ENCODE measurements at places on chromosomes 4 and X. TPM values are rescaled to one million over a fixed set of nuclear protein-coding genes. Genes with fewer than 3 reads are reported as not detected.
A peak's percentile ranks its signal among the peaks of the same experiment; 100 is the strongest.

Gene ETDB
- not detected for total RNA-seq

Gene MID1
- total RNA-seq = 9.4 TPM

Gene UGT2B11
- total RNA-seq = not detected

Gene DGAT2L6
- not detected for total RNA-seq

Gene ERAS
- total RNA-seq = not detected

Gene NAT8L
- total RNA-seq = not detected

Gene PRDM8
- 8.5 TPM for total RNA-seq

Gene ALG13
- total RNA-seq = 27.8 TPM

Gene TMPRSS11F
- total RNA-seq = not detected

GRCh38 chr4:37970702-37971101, 10.5 kb downstream of the PTTG2 start:
- H3K4me1 ChIP-seq = no peaks in the 10 kb centered on the region
- H3K4me3 ChIP-seq = no peak overlapping the region
- no peaks in the 10 kb centered on the region for H3K27me3 ChIP-seq
- no peak overlapping the region for H3K27ac ChIP-seq
- peak; percentile 52 for DNase-seq

- H3K27ac ChIP-seq = no peak overlapping the region
- H3K4me3 ChIP-seq = no peak overlapping the region
- H3K4me1 ChIP-seq = no peaks in the 10 kb centered on the region
- no peak for DNase-seq
- no peaks in the 10 kb centered on the region for H3K36me3 ChIP-seq
- no peaks in the 10 kb centered on the region for H3K27me3 ChIP-seq
Observed at GRCh38 chr4:154911097-154911496, 130.0 kb downstream of the RBM46 start.

- no peaks in the 10 kb centered on the region for H3K27me3 ChIP-seq
- no peak overlapping the region for H3K4me3 ChIP-seq
- no peaks in the 10 kb centered on the region for H3K36me3 ChIP-seq
- peaks cover 43% of the 10 kb centered on the region for H3K4me1 ChIP-seq
- peak overlapping the region; percentile 99 for H3K27ac ChIP-seq
Observed at GRCh38 chr4:54165438-54165837, 63.7 kb upstream of the PDGFRA start.

- H3K36me3 ChIP-seq = no peaks in the 10 kb centered on the region
- H3K27me3 ChIP-seq = no peaks in the 10 kb centered on the region
- no peak overlapping the region for H3K27ac ChIP-seq
- no peak for DNase-seq
Observed at GRCh38 chrX:28847423-28847822, 260.2 kb downstream of the IL1RAPL1 start.

GRCh38 chr4:75698963-75699228, 25.5 kb upstream of the USO1 start:
- H3K4me1 ChIP-seq = no peaks in the 10 kb centered on the region
- DNase-seq = no peak
- no peak overlapping the region for H3K4me3 ChIP-seq
- H3K36me3 ChIP-seq = no peaks in the 10 kb centered on the region
- H3K27me3 ChIP-seq = no peaks in the 10 kb centered on the region
- no peak overlapping the region for H3K27ac ChIP-seq

- H3K4me1 ChIP-seq = peaks cover 38% of the 10 kb centered on the region
- H3K27ac ChIP-seq = peak within 1 kb of the TSS; percentile 72
- H3K27me3 ChIP-seq = no peaks in the 10 kb centered on the region
Observed at GRCh38 chr4:122826553-122827257, at the start of gene FGF2. FGF2 (plus strand) TSS chr4:122826831; CDS start chr4:122827175, 344 bp downstream.

- no peaks in the 10 kb centered on the region for H3K36me3 ChIP-seq
- no peak overlapping the region for H3K4me3 ChIP-seq
- no peak overlapping the region for H3K27ac ChIP-seq
- peaks cover 4% of the 10 kb centered on the region for H3K4me1 ChIP-seq
- no peaks in the 10 kb centered on the region for H3K27me3 ChIP-seq
- DNase-seq = no peak
Observed at GRCh38 chr4:1277667-1278665, 11.7 kb upstream of the MAEA start.

- no peak for DNase-seq
- H3K27ac ChIP-seq = no peak overlapping the region
- peaks cover 41% of the 10 kb centered on the region for H3K4me1 ChIP-seq
- peaks cover 34% of the 10 kb centered on the region for H3K36me3 ChIP-seq
Observed at GRCh38 chr4:169260217-169260866, 10.4 kb downstream of the SH3RF1 start.

DNA sequence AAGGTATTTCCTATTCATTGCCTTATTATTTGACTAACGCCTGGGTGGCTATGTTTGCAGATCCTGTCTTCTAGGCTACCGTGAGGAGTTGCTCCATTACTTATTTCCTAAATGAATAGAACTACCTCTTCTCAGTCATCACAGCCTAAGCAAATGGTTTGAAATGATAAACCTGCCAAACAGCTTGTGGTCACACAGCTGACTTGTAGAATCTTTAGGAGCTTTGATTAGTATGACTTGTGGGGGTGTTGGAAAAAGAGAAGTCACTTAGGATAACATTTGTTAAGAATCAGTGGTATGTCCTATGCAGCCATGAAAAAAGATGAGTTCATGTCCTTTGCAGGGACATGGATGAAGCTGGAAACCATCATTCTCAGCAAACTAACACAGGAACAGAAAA, 169.3 kb downstream of the PPARGC1A start:
- no peaks in the 10 kb centered on the region for H3K4me1 ChIP-seq
- no peaks in the 10 kb centered on the region for H3K36me3 ChIP-seq
- no peak overlapping the region for H3K27ac ChIP-seq
- no peak overlapping the region for H3K4me3 ChIP-seq
- H3K27me3 ChIP-seq = no peaks in the 10 kb centered on the region
- DNase-seq = no peak

DNA sequence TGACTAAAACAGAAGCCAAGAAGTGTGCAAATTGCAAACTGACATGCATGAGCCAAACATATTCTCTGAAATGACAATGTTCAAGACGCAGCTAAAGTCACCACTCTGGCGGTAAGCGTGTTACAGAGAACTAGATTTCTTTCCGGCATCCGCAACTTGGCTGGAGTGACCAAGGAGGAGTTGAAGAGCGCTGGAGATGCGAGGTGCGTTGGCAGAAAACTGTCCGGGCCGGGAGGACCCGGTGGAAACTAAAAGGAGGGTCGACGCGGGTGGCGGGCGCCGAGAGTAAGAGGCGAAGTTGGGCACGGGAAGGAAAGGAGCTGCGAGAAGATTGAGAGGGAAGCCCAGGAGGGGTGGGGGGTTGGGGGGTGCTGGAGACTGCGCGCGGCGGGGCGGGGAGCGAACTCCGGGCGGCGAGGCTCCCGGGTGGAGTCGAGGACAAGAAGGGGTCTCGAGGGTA, 807 bp downstream of the SEL1L3 start:
- no peaks in the 10 kb centered on the region for H3K27me3 ChIP-seq
- H3K4me3 ChIP-seq = peak overlapping the region; percentile 57
- peak overlapping the region; percentile 76 for H3K27ac ChIP-seq
- DNase-seq = no peak

DNA sequence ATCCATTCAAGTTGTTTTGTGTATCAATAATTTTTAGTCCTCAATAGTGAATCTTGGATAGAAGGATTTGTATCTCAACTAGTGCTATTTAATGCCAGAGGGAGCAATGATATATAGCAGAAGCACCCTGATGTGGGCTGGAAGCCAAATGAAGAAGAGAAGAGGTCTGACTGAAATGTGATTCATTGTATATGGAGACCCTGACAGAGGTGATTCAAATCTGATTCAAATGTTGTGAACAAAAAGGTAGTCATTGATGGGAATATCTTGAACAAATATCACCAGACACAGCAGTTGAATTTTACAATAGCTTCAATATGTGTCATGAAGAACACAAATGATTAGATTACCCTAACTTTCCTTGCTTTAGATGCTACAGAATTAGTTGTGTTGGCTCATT, 27.5 kb upstream of the SULT1B1 start:
- 0 out of 2 replicates have a peak, but pooled peaks cover 4% of the 10 kb centered on the region for H3K27me3 ChIP-seq
- no peak for DNase-seq
- H3K4me1 ChIP-seq = no peaks in the 10 kb centered on the region
- H3K36me3 ChIP-seq = no peaks in the 10 kb centered on the region

GRCh38 chr4:156103311-156103710, 149.6 kb upstream of the CTSO start:
- H3K27me3 ChIP-seq = no peaks in the 10 kb centered on the region
- H3K36me3 ChIP-seq = no peaks in the 10 kb centered on the region
- peaks cover 13% of the 10 kb centered on the region for H3K4me1 ChIP-seq
- DNase-seq = no peak

- no peaks in the 10 kb centered on the region for H3K36me3 ChIP-seq
- H3K4me3 ChIP-seq = no peak overlapping the region
- H3K4me1 ChIP-seq = no peaks in the 10 kb centered on the region
- no peak for DNase-seq
Observed at GRCh38 chrX:5341902-5342301, 886.8 kb downstream of the NLGN4X start.

DNA sequence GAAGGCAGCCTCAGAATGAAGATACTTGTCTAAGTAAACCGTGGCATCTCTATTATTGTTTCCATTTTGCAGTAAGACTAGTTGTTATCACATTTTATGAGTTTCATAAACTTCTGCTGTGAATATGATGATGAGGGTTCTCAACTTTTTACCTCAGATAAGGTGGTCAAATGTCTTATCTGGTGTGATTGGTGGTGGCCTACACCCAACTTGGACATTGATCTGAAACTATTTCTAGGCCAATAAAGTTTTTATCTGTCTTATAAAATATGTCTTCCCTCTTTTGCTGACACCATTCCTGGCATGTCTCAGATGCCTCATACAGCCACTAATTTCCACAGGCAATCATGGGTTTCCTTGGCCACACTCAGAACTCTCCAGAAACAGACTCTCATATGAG, 480.3 kb upstream of the NR3C2 start:
- H3K27ac ChIP-seq = no peak overlapping the region
- DNase-seq = no peak
- H3K36me3 ChIP-seq = no peaks in the 10 kb centered on the region
- H3K4me3 ChIP-seq = no peak overlapping the region
- no peaks in the 10 kb centered on the region for H3K27me3 ChIP-seq
- H3K4me1 ChIP-seq = no peaks in the 10 kb centered on the region

DNA sequence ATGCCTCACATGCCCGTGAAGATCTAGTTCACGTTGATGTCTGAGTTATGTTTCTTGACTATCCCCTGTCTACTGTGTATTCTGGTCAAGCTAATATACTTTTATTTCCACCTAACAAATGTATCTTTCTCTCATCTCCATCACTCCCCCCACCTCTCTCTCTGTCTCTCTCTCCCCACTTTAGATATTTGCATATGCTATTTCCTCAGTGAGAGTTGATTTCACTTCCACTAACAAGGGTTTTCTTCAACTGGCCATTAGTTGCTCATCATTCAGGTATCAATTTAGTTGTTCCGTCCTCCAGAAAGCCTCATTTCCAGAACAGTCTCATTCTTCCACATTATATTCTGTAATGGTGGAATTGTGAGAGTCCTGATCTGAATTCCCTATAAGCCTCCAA, 1777.8 kb upstream of the TENM3 start:
- no peak overlapping the region for H3K4me3 ChIP-seq
- H3K36me3 ChIP-seq = no peaks in the 10 kb centered on the region
- DNase-seq = no peak
- H3K4me1 ChIP-seq = no peaks in the 10 kb centered on the region
- H3K27ac ChIP-seq = no peak overlapping the region

DNA sequence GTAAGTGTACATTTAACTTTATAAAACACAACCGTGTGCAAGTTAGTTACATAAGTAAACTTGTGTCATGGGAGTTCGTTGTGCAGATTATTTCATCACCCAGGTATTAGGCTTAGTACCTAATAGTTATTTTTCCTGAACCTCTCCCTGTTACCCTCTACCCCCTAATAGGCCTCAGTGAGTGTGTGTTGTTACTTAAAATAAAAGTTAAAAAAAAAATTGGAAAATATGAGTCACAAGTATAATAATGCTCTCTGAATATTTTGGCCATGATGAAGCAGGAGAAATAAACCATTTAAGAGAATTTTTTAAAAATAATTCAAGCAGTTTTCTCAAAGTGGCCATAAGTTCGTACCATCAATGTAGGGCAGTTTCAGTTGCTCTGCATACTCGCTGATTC, 105.1 kb upstream of the GRID2 start:
- no peak overlapping the region for H3K27ac ChIP-seq
- H3K4me1 ChIP-seq = peaks cover 7% of the 10 kb centered on the region
- H3K36me3 ChIP-seq = no peaks in the 10 kb centered on the region
- peak; percentile 11 for DNase-seq
- H3K4me3 ChIP-seq = no peak overlapping the region

All from SJSA1 (cell line).